ENCODE measurements at places on chromosomes 1 and 21.
A peak's percentile ranks its signal among the peaks of the same experiment; 100 is the strongest.

GRCh38 chr1:18058206-18058921 is 49.2 kb upstream of the IGSF21 start:
- no peak for DNase-seq
- H3K4me3 ChIP-seq: no peak overlapping the region
- H3K27me3 ChIP-seq: no peaks in the 10 kb centered on the region
- no peak overlapping the region for H3K27ac ChIP-seq
- no peaks in the 10 kb centered on the region for H3K4me1 ChIP-seq

DNA sequence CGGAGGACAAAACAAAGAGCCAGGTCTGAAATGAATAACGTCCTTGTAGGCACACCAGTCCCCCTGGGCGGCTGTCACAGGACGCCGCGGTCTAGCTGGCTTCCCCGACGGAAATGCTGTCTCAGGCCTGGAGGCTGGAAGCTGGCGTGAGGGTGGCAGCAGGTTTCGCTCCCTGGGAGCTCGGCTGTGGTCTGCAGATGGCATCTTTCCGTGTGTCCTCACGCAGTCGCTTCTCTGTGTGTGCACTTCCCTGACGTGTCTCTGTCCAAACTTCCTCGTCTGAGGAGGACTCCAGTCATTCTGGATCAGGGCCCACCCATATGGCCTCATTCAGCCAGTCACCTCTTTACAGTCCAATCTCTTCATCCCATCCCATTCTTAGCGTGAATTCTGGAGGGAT is 14.2 kb downstream of the TNFRSF14 start:
- DNase-seq: no peak
- H3K4me1 ChIP-seq: no peaks in the 10 kb centered on the region
- no peak overlapping the region for H3K27ac ChIP-seq
- H3K36me3 ChIP-seq: no peaks in the 10 kb centered on the region

DNA sequence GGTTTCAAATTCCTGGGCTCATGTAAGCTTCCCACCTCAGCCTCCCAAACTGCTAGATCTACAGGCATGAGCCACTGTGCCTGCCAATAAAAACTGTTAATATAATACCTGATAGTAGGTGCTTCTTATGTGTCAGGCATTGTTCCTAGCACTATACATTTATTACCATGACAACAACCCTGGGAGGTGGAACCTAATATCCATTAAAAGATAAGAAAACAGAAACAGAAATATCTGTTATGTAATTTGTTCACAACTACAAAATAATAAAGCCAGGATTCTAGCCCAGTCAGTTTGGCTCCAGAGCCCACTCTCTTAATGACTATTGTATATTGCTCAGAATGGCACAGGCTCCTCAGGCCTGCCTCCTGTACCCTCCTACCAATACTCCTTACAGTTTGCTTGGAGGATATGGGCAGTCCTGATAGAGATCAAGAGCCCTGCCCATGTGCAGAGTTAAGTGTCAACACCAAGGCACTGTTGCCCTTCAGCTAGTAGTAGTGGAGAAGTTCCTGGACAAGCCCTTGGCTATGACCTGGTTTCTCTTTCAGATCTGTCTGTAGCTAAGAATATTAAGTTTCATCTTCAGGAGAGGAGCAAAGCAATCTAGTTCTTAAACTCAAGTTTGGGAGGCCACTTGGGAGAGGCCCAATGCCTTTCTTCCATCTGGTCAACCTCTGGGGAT is 22.4 kb downstream of the RPL5 start:
- no peak for DNase-seq
- H3K27ac ChIP-seq: no peak overlapping the region
- no peak overlapping the region for H3K4me3 ChIP-seq
- H3K4me1 ChIP-seq: no peaks in the 10 kb centered on the region
- peaks cover 5% of the 10 kb centered on the region for H3K36me3 ChIP-seq
- H3K27me3 ChIP-seq: no peaks in the 10 kb centered on the region

- H3K4me1 ChIP-seq: peaks cover 11% of the 10 kb centered on the region
- peak overlapping the region; percentile 30 for H3K27ac ChIP-seq
- peak; percentile 37 for DNase-seq
- no peak overlapping the region for H3K4me3 ChIP-seq
- peaks cover 1% of the 10 kb centered on the region for H3K27me3 ChIP-seq
- H3K36me3 ChIP-seq: no peaks in the 10 kb centered on the region
Measured at GRCh38 chr1:229027622-229028182, 243.2 kb upstream of the RAB4A start.

GRCh38 chr1:225931270-225932136 is 7.5 kb upstream of the PYCR2 start:
- H3K36me3 ChIP-seq: no peaks in the 10 kb centered on the region
- H3K4me1 ChIP-seq: no peaks in the 10 kb centered on the region
- no peak for DNase-seq
- H3K27ac ChIP-seq: no peak overlapping the region
- no peak overlapping the region for H3K4me3 ChIP-seq

All from IMR-90 (cell line).